ENCODE measurements at places on chromosomes 13 and 19.

DNA sequence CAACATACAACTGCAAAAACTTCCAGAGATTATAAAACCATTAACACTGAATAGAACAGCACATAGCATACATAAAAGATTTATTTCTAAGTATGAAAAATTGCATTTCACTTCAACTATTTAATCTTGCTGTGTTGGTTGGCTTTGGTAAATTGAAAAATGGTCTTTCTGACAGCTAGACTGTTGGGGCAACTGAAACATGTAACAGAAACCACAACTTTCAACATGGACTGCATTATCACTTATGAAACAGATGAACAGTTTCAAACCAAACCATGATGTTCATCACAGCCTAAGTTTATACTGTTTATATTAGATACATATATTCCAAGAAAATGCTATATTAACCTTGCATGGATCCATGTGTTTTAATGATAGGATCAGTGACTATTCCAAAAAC is 324.1 kb upstream of the PCDH9 start:
- DNase-seq, result no peak

GRCh38 chr19:42140125-42140754 is 8.0 kb upstream of the POU2F2 start:
- peak; percentile 46 for DNase-seq

- no peak for DNase-seq
Measured at GRCh38 chr19:3687774-3688706, 12.2 kb downstream of the PIP5K1C start.

DNA sequence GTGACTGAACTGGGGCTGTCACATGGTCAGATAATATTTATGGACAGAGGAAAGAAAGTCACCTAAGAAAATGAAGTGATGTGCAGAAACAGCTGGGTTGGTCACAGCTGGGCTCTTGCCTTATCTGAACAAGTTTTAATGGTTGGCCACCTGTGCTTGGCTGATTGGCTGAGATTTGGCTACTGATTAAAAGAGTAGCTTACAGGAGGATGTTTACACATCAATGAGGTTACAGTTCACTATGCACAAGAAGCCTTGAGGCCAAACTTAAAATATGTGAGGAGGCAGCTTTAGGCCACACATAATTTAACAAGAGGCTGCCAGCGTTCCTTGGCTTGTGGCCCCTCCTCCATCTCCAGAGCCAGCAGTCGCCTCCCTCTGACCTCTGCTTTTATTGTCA is 99.2 kb upstream of the C1QTNF9B start:
- DNase-seq, result no peak

DNA sequence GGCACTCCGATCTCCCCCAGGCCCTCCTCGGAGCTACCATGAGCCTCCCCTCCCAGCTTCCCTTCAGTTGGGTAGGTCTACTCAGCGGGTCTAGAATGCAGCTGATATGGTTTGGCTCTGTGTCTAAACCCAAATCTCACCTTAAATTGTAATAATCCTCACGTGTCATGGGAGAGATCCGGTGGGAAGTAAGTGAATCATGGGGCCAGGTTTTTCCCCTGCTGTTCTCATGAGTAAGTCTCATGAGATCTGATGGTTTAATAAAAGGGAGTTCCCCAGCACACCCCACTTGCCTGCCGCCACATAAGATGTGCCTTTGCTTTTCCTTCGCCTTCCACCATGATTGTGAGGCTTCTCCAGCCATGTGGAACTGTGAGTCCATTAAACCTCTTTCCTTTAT is 14.5 kb upstream of the DOCK9 start:
- no peak for DNase-seq

DNA sequence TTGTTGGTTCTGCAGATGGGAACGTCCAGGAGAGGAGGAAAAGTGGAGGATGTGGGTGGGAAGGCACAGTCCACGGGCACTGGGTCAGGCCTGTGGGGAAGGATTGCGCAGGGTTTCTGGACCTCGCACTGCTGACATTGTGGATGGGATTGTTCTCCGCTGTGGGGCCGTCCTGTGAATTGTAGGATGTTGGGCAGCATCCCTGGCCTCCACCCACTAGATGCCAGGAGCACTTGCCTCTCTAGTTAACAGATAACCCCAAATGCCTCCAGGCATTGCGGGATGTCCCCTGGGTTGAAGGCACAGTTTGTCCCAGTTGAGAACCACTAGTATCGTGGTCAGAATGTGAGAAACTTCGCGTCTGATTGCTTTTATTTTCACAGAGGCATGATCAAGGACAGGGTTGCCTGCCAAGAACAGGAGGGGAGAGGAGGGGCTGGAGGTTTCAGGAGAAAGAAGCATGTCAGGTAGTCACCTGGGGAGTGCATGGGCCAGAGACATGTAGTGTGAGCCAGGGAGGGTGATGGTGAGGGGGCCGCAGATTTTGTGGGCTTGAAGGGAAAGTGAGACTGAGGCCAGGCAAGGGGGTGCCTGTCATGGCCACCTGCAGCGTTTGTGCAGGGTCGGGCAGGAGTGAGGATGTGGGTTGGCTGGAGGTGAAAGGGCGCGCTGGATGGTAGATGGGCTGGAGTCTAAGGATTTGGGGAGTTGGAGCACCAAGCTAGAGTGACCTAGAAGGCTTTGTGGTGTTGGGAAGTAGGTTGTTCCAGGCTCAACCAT is 3.2 kb downstream of the ZNF628 start:
- DNase-seq, result no peak

DNA sequence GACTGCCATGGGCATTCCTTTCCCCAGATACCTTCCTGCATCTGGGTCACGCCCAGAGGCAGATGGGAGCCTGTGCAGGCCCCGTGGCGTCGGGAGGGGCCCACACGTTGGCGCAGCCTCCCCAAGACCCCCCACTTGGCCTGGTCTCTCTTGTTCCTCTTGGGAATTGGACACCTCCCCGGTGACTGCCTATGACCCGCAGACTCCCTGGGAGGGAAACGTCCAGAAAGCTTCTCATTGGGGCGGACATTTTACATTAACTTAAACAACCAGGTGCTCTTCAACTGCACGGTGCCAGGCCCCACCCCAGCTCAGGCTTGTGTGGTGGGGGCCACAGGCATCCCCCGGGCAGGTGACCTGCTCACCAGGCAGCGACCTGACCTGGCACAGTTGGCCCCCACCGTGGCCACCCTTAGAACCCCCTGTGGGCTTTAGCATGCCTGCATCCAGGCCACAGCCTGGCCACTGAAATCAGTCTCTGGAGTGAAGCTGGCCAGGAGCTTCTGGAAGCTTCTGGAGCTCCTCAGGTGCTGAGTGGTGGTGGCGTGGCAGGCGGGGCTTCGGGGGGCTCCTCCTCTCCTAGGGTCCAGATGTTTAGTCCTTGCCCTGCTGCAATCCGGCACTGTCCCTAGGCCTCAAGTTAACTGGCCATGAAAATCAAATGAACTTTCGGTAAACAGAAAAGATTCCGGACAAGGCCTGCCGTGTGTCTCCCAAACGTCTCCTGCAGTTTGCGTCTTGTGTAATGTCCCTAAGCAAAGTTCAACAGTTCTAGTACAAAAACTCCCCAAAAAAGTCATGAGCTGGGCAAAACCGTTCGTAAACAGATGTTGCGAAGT is 8.5 kb upstream of the PROZ start:
- DNase-seq, result no peak
